ENCODE measurements at places on chromosomes 11 and 22.
A peak's percentile ranks its signal among the peaks of the same experiment; 100 is the strongest.

GRCh38 chr11:133300666-133301065, 231.6 kb downstream of the OPCML start:
- DNase-seq = no peak

DNA sequence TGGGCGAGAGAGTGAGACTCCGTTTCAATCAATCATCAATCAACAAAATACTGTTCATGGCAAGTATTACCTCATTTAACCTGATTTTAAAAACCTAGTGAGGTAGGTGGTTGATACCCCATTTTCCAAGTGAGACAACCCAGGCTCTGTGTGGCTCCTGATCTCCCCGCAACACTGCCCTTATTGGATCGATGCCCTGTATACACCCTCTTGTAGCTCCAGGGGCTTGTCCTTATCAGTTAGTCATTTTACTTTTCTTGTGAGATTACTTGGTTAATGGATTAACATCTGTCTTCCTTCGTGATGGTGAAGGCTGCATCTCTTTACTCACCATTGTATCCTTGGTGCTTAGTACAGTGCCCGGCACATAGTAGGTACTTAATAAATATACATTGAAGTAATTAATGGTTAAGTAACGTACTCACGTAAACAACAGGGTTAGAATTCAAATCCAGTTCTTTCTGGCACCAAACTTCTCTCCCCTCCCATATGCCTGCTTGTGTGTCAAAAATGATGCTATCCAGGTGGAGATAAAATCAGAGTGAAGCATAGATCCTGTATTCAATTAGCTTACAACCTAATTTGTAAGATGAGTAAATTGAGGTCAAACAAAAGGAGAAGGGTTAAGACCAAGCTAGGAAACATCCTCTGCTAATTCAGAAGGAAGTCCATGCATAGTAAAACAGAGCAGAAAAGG, 1.8 kb upstream of the PRG2 start:
- DNase-seq = no peak

DNA sequence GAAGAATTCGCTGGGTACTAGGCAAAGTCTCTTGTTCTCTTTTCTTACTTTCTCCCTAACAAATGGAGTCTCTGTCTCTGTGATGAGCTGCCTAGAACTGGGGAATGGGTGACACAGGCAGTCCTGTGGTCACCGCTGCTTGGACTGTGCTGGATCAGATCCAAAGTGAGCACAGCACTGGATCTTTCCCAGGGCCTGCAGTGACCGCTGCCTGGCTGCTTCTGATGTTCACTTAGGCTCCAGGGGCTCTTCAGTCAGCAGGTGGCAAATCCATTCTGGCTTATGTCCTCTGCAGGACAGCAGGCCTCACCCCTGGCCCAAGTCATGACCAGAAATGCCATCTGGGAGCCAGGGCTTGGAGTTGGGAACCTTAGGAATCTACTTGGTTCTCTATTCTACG, 61.5 kb downstream of the EXT2 start:
- DNase-seq = no peak

DNA sequence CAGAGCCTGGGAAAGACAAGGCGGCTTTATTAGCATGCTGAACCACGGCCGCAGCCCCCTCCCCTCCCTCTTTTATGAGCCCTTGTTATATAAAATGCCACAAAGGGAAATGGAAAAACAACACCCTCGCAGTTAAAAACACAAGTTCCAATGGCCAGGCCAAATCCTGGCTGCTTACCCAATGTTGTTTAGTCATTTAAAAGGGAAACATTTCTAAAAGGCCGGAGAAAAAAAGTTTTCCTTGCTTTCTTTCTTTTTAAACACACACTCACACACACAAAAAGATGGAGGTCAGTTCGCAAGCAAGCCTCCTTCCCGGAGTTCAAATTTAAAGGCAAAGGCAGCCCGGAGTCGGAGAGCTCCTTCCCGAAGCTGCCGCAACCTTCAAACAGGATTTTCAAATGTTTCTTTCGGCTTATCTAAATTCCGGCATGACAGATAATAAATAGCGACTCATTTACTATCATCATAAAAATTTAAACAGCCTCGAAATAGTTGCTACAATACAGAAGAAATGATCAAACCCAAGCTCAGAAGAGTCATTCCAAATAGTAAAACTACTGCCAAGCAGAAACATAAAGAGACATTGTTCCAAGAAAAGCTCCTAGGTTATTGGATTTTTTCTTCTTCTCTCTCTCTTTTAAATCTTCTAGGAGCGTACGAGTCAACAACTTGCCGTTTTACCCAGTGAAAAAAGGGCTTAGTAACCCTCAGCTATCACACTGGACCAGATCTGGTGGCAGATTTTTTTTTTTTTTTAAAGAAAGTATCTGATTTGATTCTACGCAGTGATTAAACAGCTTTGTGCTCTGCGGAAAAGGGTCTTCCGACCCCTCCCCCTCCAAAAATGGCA, 3.5 kb downstream of the PHF21B start:
- DNase-seq = no peak

DNA sequence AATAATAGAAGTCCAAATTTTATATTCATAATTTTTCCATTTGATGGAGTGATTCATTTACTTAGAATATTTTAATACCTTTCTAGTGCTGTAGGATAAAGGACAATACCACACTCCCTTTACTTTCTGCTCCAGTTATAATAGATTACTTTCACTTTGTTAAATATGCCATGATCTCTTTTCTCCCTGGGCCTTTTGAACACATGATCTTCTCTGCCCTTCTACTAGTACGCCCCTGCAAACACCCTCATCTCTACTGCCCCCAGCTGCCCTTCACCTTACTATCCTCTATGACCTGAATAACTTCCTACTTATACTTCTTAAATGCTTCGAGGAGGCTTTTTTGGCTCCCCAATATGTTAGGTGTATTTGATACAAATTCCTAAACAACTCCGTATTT, 177.3 kb downstream of the GUCY1A2 start:
- DNase-seq = no peak

- peak; percentile 10 for DNase-seq
Measured at GRCh38 chr11:79304599-79305212, 136.1 kb downstream of the TENM4 start.

GRCh38 chr11:128157423-128158298, 429.7 kb downstream of the ETS1 start:
- peak; percentile 89 for DNase-seq

DNA sequence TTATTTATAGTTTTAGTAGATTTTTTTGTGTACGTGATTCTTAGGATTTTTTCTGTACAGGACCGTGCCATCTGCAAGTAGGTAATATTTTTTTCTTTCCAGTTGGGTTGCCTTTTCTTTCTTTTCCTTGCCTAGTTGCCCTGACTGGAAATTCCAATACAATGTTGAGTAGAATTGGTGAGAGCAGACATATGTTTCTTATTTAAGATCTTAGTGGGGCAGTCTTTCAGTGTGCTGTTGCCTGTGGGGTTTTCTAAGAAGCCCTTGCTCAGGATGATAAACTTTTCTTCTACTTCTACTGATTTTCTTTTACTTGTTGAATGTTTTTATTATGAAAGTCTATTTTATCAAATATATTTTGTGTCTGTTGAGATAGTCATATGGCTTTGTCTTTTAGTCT, 33.0 kb downstream of the ATXN10 start:
- no peak for DNase-seq

DNA sequence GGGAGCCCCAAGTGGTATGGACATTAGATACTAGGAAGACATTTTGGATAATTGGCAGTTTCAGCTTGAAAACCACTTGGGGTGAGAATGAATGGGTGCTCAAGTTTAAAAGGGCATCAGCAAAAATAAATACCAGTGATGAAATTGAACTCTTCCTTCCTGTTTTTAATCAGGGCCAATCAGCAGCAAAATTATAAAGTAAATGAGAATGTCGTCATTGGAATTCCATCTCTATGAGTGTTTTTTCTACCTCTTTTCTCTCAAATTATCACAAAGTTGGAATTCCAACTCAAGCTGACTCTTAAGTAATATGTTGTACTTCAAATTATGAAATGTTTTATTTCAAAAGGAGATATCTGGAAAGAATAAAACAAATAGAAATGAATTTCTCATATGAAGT, 730.6 kb downstream of the METTL15 start:
- DNase-seq = peak; percentile 57

DNA sequence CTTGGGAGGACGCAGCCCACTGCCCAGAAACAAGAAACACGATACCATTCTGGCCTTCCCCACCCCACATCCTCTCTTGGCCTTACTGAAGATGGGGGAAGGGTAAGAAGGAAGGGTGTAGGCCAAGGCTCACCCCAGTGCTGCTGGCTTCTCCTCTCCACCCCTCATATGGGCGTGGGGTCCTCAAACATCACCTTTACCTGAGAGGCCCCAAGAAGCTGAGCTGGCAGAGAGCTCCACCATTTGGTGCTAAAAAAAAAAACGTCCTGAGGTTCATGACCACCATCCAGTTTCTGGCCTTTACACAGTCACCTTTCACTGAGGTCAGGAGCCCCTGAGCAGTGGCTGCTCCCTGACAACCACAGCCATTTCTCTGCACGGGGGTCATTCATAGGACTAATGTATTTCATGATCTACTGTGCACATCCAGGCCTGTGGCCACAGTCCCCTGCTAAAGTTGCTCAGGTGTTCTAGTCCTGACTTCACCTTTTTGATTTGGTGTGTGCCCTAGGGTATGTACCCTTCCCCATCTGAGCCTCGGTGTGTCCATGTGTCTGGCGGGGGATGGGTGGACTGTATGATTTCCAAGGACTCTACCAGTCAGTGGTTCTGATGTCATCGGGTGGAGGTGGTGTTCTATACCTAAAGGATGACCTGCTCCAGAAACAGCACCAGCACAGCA, 15.1 kb downstream of the RHOG start:
- no peak for DNase-seq

- DNase-seq = peak; percentile 20
Measured at GRCh38 chr11:64650923-64651523, 60.0 kb downstream of the SLC22A12 start.

GRCh38 chr22:19871845-19872778, 17.4 kb upstream of the GNB1L start:
- no peak for DNase-seq

GRCh38 chr11:121024989-121025388, 1.1 kb downstream of the TBCEL start:
- peak; percentile 42 for DNase-seq

- no peak for DNase-seq
Measured at GRCh38 chr11:128726458-128727139, 32.7 kb downstream of the FLI1 start.

GRCh38 chr11:18634140-18635032, at the start of gene SPTY2D1:
Gene SPTY2D1, minus strand, starts transcription at chr11:18634342. Its CDS starts 85 bp downstream, at chr11:18634257.
- DNase-seq = peak; percentile 99

DNA sequence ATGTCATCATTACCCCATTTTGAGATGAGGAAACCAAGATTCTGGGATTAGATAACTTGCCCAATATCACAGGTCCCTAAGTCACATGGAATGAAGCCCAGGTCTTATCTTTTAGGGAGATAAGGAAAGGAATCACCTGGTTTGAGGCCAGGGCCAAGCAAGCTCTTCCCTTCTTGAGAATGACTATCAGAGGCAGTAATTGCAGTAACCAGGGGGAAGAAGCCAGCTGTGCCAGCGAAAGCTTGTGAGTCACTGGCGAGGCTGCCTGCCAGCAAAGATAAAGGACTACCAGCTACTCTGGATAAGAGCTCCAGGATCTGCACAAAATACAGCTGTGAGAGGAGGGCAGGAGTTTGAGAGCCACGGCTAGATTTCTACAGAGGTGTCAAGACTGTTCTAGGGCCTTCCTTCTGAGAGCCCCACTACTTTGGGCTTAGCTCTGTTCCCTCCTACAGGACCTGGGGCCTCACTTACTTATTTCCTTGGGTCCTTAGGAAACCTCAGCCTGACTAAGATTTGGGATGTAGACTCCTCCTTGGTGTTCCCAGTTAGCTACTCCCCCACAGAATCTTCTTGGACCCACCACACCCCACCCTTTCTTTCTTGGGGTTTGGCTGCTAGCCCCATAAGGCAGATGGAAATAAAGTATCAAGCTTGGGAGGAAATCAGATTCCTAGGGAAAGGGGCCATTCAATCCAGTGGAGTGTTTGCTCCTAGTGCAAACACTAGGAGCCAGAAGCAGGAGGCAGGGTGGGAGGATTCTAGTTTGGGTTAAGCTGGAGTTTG, 9.7 kb upstream of the CCKBR start:
- peak; percentile 97 for DNase-seq

GRCh38 chr11:6771926-6772893, at the start of gene OR2AG2:
Gene OR2AG2, minus strand, starts transcription at chr11:6771976. Its CDS starts 3,019 bp downstream, at chr11:6768957.
- DNase-seq = no peak

- DNase-seq = no peak
Measured at GRCh38 chr22:37329238-37330140, 47.2 kb downstream of the CYTH4 start.

DNA sequence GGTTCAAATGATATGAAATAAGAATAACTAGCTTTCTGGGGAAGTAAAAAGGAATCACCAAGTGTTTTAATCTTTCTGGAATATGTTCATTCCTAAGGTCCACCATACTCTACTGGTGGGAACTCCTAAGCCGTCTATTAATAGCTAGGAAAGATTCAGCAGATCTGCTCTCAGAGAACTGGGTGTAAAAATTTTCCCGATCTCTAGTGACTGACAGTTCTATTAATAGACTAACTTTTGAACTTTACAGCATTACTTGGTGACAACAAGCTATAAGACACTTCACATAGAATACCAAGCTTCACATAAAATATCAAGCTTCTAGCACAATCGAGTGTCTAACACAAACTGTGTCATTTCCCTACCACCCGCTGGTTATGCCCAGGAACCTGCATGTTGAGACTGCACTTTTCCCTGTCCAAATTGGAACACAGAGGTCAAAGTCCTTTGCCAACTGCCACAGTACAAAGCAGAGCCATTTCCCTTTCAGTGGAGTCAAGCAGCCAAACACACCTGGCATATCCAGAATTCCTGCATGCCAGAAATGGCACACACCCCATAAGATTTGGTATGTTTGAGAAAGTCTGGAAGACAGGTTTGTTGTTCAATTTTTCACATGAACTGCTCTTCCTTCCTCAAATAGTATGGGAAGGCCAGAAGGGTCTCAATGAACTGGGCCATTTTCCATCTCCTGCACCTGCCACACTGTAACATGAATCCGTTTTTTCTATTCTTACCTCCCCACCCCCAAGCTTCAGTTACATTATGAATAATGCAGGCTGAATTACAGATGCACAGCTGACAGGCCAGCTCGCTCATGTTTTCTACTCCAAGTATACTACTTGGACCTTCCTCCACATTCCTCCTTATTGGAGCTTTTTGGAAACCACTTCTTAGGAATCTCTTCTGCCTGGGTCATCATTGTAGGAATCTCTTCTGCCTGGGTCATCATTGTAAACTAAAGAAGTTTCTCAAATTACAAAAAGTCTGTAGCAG, 3.7 kb downstream of the OSBP start:
- peak; percentile 28 for DNase-seq

GRCh38 chr11:114169321-114169749, 109.8 kb downstream of the ZBTB16 start:
- no peak for DNase-seq

DNA sequence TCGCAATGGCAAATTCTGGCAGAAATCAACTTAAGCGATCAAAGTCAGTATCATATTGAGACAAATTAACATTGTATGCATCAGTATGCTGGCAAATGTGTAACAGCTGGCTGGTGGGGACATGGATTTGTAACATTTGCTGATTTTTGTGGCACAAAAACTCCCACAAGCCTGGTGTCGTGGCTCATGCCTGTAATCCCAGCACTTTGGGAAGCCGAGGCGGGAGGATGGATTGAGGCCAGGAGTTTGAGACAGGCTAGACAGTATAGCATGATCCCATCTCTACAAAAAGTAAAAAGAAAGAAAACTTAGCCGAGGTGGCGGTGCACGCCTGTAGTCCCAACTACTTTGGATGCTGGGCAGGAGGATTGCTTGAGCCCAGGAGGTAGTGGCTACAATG, 17.6 kb upstream of the HDHD5 start:
- DNase-seq = no peak

All from fibroblast of the aortic adventitia (primary cell).